ENCODE measurements at places on chromosomes 1 and 21.
A peak's percentile ranks its signal among the peaks of the same experiment; 100 is the strongest.

DNA sequence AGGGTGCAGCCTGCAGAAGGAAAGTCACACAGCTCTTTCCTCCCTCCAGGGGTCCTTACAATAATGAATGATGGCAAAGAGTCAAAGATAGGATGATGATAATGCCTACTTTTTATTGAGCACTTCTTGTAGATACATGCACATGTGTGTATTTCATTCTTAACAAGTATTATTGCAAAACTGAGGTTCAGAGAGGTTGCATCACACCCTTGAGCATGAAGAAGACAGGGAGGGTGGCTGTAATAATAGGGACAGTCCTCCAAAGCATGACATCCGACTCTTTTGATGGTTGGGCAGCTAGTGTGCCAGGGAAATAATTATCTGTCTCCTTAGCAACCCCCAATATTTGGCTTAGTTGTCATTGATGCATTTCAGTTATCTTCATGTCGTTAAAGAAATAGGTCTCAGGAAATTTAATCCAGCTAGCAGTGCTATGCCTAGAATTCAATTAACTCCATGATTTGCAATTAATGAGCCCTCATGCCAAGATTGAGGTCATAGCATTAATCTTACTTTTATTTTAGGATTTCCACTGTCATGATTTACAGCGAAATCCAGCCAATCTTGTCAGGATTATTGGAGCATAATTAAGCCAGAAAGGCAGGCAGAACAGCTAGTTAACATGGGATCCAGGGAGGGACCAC is 35.0 kb downstream of the DNAJC6 start:
- DNase-seq = no peak

GRCh38 chr1:42935971-42936308 is 22.7 kb downstream of the SLC2A1 start:
- no peak for DNase-seq

DNA sequence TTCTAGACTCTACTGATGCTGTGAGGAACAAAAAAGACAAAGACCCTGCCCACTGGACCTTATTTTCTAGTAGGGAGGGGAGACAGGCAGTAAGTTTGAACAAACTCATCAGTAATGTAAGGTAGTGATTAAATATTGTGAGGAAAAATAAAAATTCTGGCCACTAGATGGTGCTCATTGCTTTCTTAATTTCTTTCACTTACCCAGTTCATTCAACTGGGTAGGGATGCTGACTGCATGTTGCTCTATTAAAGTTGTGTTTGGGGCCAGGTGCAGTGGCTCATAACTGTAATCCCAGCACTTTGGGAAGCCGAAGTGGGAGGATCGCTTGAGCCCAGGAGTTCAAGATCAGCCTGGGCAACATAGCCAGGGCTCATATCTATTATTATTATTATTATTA is 6.3 kb upstream of the KYAT3 start:
- DNase-seq = peak; percentile 73

GRCh38 chr1:31376375-31377134 is 3.7 kb upstream of the FABP3 start:
- DNase-seq = no peak

- DNase-seq = no peak
These were observed at the start of gene PTGER3 for GRCh38 chr1:71047635-71048607. Gene PTGER3, minus strand, starts transcription at chr1:71047816. Its CDS starts 239 bp downstream, at chr1:71047577.

DNA sequence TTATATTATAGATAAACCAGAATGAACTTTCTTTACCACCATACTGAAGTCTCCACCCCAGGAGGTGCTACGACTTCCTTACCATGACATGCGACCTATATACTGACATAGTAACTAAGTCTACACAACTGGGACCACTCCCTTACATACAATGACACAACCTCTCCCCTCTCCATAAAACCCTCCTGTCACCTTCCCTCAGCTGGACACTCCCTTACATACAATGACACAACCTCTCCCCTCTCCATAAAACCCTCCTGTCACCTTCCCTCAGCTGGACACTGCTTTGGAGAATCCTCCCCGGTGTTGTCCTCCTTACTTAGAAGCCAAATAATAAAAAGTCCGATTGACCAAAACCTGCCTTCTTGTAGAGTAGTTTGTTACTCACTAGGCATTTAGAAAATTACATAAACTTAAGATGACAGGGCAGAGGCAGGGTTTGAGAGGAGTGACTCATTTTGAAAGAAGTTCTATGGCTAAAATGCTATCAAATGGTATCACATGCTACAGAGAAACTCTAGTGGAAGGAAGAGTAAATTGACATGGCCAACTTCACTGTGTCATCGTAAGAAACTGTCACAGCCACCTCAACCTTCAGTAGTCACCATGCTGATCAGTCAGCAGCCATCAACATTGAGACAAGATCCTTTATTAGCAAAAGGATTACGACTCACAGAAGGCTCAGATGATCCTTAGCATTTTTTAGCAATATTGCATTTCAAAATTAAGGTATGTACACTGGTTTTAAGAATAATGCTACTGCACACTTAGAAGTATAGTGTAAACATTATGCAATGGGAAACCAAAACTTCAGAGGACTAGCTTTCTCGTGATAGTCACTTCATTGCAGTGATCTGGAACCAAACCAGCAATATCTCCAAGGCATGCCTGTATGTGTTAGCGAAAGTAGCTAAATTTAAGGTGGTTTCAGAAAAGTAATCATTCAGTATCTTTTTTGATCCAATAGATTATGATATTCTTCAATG is 56.4 kb downstream of the AHCTF1 start:
- DNase-seq = no peak

- DNase-seq = peak; percentile 22
These were observed 321.9 kb downstream of the SETD4 start for GRCh38 chr21:35738347-35738961.

DNA sequence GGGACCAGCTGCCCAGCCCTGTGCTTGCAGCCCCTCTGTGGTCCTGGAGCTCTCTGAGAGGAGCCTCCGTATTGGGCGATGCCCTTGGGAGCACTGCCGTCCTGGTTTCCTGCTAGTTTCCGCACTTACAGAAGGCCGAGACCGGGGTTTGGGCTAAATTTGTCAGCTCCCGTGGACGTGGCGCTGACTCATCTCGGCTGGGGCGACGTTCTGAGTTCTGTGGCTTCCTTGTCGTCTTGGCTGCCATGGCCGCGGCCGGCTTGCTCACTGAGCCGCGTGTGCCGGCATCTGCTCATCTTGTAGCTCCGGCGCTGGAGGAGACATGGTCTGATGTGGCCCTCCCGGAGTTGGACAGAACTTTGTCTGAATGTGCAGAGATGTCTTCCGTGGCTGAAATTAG is 64.9 kb downstream of the PCNT start:
- DNase-seq = no peak

GRCh38 chr1:33685256-33685655 is 178.6 kb upstream of the HMGB4 start:
- no peak for DNase-seq

- DNase-seq = no peak
These were observed 4.6 kb downstream of the SEC16B start for GRCh38 chr1:177965293-177965692.

DNA sequence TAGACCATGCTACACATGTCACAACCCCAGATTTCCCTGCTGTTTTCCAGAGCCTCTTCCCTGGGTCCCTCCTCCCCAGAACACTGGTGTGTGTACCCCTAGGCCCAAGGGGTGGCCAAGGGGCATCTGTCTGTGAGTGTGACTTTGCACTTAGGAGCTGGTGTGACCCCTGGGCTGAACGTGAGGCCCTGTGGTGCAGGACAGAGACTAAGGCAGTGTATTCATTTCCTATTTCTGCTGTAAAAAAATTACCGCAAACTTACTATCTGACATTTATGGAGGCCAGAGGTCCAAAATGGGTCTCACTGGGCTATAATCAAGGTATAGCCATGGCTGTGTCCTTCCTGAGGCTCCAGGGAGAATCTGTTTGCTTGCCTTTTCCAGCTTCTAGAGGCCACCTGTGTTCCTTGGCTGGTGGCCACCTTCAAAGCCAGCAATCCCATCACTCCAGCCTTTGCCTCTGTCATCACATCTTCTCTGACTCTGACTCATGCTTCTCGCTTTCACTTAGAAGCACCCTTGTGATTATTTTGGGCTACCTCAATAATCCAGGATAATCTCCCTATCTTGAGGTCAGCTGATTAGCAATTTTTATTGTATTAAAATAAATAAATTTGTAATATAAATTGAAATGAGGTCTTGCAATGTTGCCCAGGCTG is 24.0 kb upstream of the ELOA start:
- DNase-seq = no peak
